ENCODE measurements at places on chromosomes 7 and 10.

DNA sequence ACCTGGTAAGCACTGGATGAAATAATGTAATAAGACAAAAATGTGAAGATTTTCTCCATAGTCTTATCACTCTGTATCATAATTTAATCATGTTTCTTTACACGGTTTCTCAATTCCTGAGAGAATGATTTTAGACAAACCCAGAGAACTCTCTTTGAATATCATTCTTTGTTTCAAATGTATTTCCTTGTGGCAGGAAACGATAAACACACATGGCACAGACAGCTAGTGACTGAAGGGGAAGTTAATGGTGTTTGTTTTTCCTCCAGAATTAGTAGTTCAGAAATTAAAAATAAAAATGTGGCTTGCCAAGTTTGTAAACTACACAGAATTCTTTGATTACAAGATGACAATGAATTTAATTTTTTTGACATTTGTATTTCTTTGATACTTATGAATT, 163.7 kb upstream of the PRPS1L1 start:
- DNase-seq = no peak

DNA sequence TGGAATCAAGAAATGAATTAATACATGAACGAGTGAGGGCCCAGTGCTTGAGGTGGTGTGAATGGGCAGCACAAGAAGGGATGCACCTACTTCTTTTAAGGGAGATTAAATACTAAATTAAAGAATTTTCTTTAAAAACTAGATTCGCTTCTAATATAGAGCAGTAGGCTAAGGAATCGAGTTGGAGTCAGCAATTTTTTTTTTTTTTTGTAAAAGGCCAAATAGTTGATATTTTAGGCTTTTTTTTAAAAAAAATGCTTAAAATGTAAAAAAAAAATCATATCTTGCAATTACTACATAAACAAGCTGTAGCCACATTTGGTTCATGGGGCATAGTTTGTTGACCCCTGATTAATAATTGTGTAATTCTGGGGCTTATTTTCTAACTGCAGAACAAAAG, 31.9 kb downstream of the A1CF start:
- no peak for DNase-seq

- DNase-seq = no peak
Observed at GRCh38 chr10:110368556-110368955, 63.8 kb upstream of the SMNDC1 start.

DNA sequence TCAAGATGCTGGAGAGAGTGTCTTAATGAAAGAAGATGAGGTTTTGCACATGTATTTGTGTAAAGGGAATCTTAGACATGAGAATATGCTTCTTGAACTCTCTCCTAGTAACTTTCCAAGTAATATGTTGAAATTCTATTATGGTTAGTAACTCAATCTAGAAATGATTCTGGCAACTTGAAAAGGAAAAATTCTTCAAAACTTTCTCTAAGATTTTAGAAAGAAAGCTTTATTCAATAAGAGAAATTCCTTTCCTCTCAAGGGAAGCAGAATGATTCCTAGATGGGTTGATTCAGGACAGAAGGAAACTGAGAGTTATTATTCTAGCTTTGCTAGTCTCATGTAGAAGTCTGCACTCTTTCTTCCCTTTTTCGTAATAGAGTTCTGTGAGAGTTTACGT, 364.3 kb upstream of the PLXDC2 start:
- DNase-seq = no peak

GRCh38 chr7:112940314-112940732, 146.3 kb downstream of the GPR85 start:
- DNase-seq = no peak

DNA sequence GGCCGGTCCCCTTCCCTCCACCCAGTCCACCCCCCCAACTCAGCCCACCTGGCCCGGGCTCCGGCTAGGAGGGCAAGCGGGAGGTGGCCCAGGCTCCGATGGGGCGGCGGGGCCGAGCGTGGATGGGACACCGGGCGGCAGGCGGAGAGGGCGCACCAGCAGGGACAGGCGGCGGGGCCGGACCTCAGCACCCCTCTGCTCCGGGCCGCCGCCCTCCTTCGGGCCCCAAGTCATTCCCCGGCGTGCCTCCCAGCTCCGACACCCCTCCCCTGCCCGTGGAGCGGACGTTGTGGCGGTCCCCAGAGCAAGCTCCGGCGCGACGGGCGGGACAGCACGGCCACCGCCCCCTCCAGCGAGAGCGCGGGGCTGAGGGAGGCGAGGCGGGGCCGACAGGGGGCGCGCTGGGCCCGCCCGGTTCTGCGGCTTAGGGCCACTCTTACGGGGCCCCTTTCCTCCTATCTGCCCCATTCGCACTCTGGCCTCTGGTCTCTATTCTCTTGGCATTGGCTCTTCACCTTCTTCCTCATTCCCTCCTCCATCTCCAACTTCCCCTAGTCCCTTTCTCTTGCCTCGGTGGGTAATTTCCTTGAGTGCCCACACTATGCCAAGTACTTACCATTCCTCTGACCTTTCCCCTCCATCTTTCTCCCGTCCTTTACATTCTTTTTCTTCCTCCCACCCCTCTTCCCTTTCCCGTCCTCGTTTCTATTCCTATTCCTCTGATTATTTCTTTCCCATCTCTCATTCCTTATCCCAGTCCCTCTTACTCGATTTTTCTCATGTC, 701 bp upstream of the GBX1 start:
- DNase-seq = peak; percentile 91

DNA sequence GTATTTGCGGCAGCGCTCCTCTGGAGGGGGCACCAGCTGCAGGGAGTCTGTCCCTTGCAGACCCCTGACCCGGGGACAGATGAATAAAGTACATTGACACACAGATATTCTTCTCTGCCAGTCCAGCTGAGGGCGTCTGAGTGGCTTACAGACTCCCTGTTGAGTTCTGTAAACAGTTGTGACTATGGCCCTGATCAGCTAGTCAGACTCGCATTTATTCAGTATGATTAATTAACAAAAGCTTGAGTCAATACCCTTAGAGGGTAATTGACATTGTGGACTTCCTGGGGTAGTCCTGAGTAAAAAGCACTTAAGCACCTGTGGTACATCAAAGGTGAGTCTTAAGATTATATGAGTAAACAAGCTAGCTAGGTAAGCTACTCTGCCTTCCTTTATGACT, 21.0 kb downstream of the ANKRD30A start:
- DNase-seq = no peak

DNA sequence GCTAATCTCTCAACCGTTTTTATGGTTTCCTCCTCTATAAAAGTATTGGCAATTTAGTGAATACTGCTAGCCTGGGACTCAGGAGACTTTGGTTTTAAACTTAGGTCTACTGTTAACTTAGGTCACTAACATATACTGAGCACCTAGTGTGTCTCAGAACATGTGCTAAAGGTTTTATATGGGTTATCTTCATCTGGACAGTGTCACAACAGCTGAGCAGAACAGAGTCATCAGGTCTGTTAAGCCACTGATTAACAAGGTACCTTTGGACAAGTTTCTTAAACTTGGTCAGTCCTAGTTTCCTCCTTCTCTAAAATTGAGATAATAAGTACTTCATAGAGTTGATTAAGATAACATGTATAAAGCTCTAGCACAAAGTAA, 30.6 kb downstream of the NET1 start:
- no peak for DNase-seq

DNA sequence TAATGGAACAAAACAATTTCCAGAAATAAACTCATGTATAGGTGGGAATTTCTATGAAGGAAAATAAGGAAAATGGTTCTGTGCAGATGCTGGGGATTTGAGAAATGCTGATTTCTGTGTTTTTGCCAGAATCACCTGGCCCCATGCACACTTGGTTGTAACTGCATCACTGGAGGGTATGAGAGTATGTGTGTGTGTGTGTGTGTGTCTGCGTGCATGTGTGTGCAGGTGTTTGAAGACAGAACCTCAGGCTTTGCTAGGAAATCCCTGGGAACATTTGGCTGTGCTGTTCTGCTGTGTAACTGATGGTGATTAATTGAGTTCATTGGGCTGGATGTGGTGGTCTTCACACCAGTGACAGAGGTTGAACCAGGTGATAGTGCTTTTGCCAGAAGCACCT, 141.6 kb downstream of the CAMK1D start:
- DNase-seq = no peak

DNA sequence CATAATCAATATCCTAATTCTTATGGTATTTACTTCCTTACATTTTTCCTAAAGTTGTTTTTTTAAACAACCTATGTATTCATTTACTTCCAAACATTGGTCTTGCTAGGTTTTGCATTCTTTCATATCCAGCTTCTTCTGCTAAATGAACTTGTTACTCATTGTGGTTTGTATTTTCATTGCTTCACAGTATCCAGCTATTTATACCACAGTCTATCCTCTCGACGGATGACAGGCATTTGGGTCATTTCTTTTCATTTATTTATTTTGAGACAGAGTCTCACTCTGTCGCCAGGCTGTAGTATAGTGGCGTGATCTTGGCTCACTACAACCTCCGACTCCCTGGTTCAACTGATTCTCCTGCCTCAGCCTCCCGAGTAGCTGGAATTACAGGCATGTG, 66.8 kb downstream of the CCDC6 start:
- no peak for DNase-seq

GRCh38 chr7:45176091-45176490, 18.5 kb downstream of the RAMP3 start:
- no peak for DNase-seq

- no peak for DNase-seq
Observed at GRCh38 chr7:14018751-14019150, 29.3 kb upstream of the ETV1 start.

GRCh38 chr7:116978006-116978405, 24.7 kb downstream of the ST7 start:
- DNase-seq = no peak

DNA sequence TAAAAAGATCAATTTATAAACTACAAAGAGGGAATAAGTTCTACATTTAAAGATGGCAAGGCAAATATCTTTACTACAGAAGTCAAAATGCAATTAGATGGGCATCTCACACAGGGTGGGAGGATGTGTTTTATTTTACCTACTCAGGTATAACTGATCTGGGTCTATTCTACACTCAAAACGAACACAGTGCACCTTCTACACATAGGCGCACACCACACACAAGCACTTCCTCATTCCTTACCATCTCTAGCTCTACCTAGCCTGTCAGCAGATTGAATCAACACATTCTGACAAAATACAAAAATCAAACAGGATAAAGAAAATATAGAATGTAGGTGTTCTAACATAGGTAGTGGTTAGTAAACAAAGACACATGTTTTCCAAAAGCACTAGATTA, 64.8 kb downstream of the SGCE start:
- DNase-seq = no peak

- DNase-seq = no peak
Observed at GRCh38 chr10:87846023-87846422, 17.3 kb downstream of the KLLN start.

GRCh38 chr7:80851896-80852476, 66.9 kb downstream of the SEMA3C start:
- no peak for DNase-seq

DNA sequence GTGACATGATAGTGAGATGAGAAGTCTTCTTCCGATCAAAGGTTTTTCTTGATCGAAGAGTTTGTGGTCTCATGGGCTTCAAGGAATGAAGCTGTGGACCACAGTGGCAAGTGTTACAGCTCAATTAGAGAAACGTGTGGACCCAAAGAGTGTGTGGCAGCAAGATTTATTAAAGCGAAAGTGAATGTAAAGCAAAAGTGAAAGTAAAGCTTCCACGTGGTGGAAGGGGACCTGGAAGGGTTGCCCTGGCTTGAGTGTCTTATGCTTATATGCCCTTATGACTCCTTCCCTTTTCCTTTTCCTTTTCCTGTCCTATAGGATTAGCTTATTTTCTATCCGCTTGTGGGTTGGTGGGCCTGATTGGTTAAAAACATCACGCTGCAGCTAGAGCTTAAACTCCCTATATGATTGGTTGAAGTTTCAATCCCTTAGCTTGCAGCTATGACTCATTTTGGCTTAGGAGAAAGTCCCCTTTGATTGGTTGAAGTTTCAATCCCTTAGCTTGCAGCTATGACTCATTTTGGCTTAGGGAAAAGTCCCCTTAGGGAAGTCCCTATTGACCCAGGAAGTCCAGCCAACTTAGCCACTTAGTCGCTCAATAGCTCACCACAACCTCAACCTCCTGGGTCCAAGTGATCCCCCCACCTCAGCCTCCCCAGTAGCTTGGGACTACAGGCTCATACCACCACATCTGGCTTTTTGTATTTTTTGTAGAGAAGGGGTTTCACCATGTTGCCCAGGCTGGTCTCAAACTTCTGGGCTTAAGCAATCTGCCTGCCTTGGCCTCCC, 34.7 kb downstream of the MRPS24 start:
- no peak for DNase-seq

GRCh38 chr10:115937768-115938056, 335.3 kb downstream of the GFRA1 start:
- DNase-seq = no peak

DNA sequence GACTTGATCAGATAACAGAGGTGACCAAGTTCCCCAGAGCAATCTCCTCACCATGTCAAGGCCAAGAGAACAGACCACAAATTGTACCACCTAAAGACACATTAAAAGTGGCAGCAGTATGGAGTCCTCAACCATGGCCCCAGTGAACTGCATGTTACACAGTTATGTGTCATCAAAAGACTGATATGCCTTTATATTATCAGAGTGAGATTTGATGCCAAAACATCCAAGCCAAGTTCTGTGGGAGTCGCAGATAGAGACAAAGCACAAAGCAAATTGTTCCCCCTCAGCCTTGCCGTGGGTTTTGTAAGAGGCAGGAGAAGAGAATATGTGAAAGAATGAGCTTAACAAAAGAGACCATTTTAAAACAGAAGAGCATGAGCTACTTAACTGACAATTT, 39.2 kb upstream of the TES start:
- no peak for DNase-seq

GRCh38 chr7:154777023-154777422, 225.9 kb downstream of the PAXIP1 start:
- DNase-seq = peak; percentile 58

GRCh38 chr7:29647020-29647654, 83.5 kb downstream of the PRR15 start:
- DNase-seq = no peak

DNA sequence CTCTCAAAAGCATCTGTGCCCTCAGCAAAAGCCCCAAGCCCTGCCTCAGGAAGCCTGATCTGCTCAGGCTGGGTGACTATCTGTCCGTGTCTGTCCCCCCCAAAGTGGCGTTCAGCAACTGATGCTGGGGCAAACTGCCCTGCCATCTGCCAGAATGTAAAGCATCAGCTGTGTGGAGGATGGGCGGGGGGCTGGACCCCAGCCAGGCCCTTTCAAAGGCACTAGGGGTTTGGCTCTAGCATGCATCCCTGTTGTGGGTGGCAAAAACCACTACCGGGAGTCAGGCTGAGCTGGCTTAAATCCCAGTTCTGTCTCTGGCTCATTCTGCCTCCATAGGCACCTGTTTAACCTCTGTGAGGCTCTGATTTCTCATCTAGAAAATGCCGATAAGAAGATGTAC, 35.5 kb downstream of the GPRIN2 start:
- DNase-seq = peak; percentile 53
